ENCODE measurements at places on chromosomes 6 and 20.

GRCh38 chr6:169668203-169668847 is 33.5 kb downstream of the WDR27 start:
- no peak for DNase-seq

- DNase-seq = no peak
Observed at GRCh38 chr20:40882152-40882551, 146.5 kb upstream of the TOP1 start.

GRCh38 chr6:134614606-134615485 is 296.9 kb upstream of the SGK1 start:
- DNase-seq = no peak

- DNase-seq = peak; percentile 86
Observed at GRCh38 chr20:59515013-59515905, 89.1 kb upstream of the PHACTR3 start.

DNA sequence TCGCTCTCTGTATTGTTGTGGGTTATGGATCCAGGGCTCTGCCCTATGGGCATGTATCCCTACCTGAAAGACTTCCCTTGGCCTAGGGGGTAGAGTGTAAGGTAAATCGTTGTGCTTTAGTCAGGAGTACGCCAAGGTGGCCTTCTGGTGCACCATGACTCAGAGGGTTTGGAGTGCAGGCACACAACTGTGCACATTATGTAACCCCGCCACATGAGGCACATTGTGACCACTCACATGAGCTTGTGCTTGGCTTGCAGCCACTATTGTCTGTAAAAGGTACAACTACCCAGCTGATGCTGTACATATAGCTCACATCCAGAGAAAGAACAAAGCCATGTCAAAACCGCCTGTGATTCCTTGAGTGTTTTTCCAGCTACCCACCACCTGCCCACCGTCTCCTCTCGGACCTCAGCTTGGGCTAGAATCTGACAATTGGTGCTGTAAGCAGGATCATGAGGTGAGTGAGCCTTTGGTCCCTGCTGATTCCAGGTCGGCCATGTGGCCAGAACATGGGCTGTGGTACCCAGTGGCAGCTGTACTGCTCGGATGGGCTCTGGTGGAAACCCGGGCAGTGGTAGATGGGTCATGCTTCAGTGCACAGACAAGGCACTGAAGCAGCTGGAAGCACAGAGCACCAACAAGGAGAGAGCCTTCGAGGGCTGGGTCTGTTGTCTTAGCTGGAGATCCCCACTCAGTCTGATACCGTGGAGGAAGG is 33.8 kb downstream of the HDDC2 start:
- DNase-seq = no peak

GRCh38 chr6:157029980-157030690 is 253.0 kb downstream of the ARID1B start:
- DNase-seq = no peak

DNA sequence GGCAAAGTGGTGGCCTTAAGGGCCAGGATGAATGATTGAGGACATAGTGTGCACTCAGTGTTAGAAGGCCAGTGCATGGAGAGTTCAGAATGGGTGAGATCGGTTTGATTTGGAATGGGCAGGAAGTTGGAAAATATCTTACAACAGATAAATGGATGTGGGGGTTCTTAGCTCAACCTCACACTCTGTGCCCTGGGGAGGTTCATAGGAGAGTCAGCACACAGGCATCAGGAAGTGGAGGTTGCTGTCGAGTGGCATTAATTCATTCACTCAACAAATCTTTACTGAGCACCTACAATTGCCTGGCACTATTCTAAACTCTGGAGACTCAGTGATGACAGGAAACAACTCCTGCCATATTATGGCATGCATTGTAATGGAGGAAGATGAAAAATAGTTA is 313.7 kb upstream of the SUPT3H start:
- DNase-seq = no peak

DNA sequence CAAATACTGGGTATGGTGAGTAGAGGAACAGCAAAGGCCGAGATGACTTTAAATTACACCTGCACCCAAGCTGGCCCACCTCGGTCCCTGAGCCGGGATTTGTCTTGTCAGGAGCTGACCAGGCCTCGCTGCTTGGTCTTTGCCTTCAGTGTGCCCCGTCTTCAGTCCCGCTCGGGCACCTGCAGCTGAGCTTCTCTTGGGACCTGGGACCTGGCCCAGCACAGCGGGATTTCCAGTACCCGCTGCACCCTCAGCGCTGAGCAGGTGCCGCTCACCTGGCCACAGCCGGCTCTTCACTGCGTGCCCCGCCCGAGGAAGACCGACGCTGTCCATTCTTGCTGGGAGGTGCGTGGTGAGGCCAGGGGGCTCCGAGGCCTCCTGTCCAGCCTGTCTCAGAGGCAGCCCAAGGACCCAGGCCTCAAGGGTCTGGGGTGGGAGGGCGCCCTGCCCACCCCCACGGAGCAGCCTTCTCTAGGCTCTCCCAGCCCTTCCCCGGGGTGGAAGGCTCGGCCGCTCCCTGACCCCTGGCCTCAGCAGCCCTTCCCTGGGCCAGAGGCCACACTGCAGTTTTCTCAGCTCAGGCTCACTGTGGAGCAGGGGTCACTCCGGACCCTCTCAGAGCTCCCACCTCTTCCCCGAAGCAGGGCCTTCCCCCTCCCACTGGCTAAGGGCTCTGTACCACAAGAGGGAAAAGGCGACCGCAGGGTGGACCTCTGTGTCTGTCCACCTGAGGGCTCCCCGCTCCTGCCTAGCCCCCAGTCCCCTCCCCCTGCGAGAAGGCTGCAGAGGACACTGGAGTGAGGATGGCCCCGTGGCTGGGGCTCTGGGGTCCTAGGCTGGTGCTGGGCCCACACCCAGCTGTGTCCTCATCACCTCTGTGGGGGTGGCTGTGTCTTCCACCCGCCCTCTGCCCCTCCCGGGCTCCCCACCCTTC is 119.3 kb downstream of the RNASET2 start:
- no peak for DNase-seq

GRCh38 chr6:39357998-39358686 is 35.6 kb upstream of the KCNK16 start:
- DNase-seq = no peak

GRCh38 chr20:63087872-63088680 is 81.3 kb upstream of the BHLHE23 start:
- no peak for DNase-seq

GRCh38 chr6:5160206-5160605 is 75.1 kb downstream of the PPP1R3G start:
- DNase-seq = no peak

DNA sequence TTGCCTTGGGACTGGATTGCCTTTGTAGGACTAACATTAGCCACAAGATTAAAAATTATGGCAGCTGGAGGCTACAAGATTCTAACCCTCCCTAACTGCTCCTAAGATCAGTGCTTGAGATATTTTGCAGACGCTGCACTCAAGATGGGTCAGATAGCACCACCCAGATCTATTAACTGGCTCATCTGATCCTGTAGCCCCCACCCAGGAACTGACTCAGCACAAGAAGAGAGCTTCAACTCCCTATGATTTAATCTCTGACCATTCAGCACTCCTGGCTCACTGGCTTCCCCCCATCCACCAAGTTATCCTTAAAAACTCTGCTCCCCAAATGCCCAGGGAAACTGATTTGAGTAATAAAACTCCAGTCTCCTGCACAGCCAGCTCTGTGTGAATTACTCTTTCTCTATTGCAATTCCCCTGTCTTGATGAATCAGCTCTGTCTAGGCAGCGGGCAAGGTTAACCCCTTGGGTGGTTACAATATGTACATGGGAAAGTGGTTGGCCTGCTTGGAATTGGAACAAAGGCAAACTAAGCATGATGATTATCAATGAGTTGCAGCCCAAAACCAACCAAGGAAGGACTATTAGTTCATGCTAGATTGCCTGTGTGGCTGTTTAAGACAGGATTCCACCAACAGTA is 111.3 kb downstream of the OR2B2 start:
- no peak for DNase-seq

DNA sequence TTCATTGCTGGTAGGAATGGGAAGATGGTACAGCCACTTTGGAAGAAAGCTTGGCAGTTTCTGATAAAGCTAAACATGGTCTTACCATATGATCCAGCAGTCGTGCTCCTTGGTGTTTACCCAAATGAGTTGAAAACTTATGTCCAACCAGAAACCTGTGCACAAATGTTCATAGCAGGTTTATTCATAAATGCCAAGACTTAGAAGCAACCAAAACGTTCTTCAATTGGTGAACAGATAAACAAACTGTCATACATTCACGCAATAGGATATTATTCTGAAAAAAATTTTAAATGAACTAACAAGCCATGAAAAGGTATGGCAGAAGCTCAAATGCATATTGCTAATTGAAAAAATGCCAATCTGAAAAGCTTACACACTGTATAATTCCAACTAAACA is 117.1 kb downstream of the LINC00237 start:
- no peak for DNase-seq

GRCh38 chr6:122790028-122790422 is 967 bp downstream of the SMPDL3A start:
- no peak for DNase-seq

DNA sequence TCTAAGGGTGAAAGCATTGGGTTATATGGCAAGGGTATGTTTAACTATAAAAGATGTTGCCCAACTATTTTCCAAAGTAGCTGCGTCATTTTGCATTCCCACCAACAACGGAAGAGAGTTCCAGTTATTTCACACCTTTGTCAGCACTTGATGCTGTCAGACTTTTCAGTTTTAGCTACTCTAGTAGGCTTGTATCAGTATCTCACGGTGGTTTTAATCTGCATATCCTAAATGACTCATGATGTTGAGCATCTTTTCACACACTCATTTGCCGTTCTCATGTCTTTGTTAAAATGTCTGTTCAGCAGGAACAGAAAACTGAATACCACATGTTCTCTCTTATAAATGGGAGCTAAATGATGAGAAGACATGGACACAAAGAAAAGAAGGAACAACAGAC is 122.3 kb downstream of the RNASET2 start:
- DNase-seq = no peak

GRCh38 chr20:14761903-14762302 is 424.5 kb upstream of the FLRT3 start:
- peak; percentile 15 for DNase-seq

DNA sequence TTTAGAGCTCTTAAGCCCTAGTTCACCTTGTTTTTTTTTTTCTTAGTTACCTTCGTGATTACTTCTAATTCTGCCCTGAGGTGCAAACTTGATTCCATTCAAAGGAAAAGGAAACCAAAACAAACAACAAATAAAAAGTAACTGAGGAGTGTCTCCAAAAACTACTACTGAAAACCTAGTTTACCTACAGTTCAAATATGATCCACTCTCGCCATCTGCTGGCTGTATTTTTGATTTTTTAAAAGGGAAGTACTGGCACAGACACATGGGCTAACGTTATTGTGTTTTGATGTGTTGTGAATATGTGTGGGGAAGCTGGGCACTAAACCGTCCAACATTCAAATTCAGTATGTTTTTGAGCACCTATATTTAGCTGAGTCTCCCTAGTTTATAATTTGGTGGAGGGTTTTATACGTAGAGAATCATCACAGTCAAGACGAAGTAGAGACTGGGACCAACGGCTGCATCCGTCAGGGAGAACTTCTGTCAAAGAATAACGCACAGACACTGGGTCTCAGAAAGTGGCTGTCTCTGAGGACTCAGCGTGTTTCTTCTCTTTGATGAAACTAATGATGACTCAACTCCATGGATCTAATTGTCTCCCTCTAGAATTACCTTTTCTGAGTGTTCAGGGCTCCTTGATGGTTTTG is 373.5 kb upstream of the BTBD3 start:
- peak; percentile 55 for DNase-seq

DNA sequence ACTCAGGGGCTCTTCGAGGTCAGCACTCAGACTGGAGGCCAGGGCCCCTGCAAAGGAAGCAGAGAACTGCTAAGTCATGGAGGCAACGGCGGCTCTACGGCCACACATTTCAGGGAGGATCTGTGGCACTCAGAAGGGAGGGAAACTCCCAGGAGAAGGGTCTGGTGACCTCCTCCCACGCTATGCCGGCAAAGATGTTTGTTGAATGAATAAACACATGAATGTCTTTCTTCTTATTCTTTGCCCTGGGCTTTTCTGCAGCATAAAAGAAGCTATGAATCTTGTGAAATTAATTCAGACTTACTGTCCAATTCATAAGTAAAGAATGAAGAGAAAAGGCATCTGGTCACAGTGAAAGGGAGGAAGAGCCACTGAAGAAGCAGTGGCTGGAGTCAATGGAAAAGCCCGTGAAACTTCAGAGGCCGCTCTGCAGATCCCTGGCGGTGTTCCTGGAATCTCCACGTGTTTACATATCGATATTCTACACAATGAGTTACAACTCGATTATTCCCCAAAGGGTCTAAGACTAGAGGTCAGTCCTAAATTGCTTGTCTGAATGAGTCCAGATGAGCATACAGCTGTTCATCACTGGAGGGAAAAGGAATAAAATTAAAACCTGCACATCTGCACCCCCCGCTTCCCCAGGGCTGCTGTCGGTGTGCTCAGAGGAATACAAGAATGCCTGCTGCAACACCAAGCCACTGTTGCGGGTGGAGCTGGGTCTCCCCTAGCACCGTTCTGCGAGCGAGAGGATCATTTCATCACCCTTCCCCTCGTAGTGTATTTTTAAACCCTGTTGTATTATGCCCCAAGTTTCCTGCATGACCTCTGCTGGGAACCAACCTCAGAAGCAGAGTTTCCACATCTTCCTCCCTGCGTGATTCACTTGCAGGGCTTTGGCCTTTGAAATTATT is 25.6 kb downstream of the INSM1 start:
- DNase-seq = no peak

GRCh38 chr20:37274851-37275524 is 13.4 kb upstream of the GHRH start:
- no peak for DNase-seq

GRCh38 chr6:75621846-75622245 is 20.2 kb downstream of the SENP6 start:
- no peak for DNase-seq

DNA sequence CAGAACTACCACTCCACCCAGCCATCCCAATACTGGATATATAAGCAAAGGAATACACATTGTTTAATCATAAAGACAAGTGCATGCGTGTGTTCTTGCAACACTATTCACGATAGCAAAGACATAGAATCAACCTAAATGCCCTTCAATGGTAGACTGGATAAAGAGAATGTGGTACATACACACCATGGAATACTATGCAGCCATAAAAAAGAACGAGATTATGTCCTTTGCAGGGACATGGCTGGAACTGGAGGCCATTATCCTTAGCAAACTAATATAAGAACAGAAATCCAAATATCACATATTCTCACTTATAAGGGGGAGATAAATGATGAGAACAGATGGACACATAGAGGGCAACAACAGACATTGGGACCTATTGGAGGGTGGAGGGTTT is 156.6 kb downstream of the LRRC1 start:
- DNase-seq = no peak

GRCh38 chr6:112433457-112433856 is 86.3 kb downstream of the RFPL4B start:
- peak; percentile 17 for DNase-seq
